ENCODE measurements at places on chromosomes 16 and 17.

GRCh38 chr16:58047557-58048348 is 22.2 kb downstream of the MMP15 start:
- DNase-seq = no peak

- DNase-seq = no peak
Observed at GRCh38 chr16:3759736-3760135, 42.4 kb upstream of the TRAP1 start.

GRCh38 chr16:70737377-70738082 is 51.7 kb upstream of the MTSS2 start:
- DNase-seq = peak; percentile 78

DNA sequence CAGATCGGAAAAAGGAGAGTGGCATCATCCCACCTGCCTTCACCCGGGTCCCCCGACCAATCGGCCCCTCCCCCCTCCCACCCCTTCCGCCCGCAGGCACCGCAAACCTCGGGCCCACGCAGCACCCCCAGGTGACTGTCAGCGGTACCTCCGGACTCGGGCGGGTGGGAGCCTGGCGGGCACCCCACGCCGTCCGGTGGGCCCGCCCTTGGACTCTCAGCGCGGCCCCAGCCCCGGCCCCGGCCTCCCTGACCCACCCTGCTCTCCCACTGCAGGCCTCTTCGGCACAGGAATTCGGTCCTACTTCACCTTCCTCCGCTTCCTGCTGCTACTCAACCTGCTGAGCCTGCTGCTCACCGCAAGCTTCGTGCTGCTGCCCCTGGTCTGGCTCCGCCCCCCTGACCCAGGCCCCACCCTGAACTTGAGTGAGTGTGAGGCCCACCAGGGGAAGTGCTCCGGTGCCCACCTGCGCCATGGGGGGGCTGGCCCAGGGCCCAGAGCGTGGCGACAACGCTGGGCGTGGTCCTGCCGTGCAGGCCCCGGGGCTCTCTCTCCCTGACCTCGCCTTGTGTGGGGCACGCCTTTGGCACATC is 1.6 kb downstream of the TMC8 start:
- DNase-seq = peak; percentile 67

DNA sequence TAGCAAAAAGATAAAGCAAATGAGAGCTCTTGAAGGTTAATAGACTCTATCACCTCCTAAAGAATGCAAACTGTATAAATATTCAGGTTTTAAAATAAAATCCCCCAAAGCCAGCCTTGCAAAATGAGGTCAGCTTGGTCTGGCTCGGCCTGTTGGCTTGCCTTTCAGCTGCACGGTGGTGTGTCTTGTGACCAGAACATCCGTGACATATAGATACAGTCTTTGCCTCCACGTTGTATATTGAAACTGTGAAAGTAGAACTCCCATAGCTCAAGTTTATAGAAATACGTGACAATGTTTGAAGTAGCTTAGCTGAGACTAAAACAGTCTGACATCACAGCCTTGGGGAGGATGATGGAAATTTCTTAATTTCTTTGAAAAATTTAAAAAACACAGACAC is 236.6 kb upstream of the MYOCD start:
- DNase-seq = no peak

DNA sequence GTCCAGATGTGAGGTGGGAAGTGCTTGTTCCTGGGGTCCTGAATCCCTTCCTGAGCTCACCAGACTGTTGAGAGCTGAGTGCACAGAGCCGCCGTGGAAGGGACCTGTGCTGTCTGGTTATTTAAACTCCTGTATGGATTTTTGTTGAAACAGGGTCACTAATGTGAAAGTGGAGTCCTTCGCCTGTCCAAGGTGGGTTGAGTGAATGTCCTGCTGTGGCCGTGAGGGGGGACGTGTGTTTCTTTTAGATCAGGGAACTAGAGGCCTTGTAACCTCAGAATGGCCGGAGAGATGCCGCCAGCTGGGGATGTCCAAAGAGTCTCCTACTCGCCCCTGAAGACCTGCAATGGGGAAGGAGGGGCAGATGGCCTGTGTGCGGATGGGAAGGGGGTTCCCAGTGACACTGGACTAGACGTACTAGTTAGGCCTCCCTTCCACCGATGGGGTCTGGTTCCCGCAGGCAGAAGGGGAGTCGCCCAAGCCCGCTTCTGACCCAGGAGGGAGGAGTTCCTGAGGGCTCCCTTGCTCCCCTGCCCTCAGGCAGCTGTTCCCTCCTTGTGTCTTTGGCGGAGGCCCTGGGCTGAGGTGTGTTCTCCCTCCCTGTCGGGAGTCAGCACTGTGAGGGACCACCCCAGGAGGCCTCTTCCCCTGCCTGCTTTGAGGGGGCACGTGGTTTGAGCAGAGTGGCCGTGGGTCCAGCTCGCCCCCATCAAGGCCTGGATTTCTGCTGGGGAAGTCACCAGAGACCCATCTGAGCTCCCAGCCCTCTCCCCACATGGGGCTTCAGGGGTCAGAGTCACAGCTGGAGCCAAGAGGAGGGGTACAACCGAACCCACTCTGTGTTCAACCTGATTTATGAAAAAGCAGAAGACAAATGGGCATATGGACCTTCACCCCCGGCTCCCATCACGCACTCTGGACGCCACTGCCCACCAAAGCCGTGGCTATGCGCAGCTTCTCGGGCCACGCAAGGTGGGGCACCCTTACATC is 30.9 kb downstream of the OR1D5 start:
- DNase-seq = no peak

- no peak for DNase-seq
Observed at GRCh38 chr17:1270210-1271029, at the start of gene BHLHA9. Gene BHLHA9 (plus strand): TSS chr17:1270444. CDS start chr17:1270564, 120 bp downstream.

GRCh38 chr17:63070031-63070430 is 104.0 kb downstream of the TANC2 start:
- no peak for DNase-seq

- no peak for DNase-seq
Observed at GRCh38 chr16:58500430-58501241, 693 bp downstream of the NDRG4 start.

- DNase-seq = no peak
Observed at GRCh38 chr17:33113276-33113990, 121.8 kb downstream of the SPACA3 start.

GRCh38 chr16:79348521-79349306 is 251.8 kb downstream of the MAF start:
- DNase-seq = no peak

DNA sequence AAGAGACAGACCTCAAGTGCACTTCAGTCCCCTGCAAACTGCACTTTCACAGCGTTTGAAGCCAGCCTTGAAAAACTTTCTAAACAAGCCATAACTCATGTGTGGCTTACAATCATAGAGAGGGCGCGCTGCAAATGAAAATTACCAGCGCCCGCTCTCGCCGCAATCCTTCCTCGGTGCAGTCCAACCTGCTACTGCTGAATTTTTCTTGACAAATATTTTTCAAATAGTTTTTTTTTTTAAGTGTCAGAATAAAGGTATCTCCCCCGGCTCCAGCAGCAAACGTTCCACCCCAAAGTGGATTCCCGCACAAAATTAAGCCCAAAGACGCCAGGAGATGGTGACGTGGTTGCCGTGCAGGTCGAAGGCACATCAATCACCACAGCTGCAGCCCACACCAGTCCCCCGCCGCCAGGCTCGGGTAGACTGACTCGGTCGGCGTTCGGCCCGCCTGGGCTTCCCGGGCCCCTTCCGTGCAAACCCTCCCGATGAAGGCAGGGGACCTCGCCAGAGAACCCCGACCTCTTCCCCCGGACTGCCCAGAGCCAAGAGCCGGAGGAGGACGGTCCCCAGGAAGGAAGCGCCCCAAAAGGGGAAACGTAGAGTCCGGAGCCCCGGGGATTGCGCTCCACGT is 630 bp downstream of the GRB2 start:
- peak; percentile 44 for DNase-seq

DNA sequence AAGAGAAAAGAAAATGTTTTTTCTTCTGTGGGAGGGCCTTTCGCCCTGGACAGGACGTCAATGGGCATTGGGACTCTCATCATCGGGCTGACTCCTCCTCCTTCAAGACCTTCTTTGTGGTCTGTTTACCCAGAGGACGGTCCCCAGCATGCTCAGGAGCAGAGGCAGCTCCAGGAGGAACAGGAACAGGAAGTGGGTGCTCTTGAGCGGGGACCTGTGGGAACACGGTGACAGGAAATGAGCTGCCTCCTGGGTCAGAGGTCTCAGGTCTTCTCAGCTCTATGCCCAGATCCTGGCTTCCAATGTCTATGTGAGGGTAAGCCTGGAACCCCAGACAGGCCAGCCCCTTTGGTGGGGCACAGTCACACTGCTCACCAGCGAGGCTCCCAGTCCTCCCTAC is 12.2 kb downstream of the CD300LD start:
- no peak for DNase-seq

DNA sequence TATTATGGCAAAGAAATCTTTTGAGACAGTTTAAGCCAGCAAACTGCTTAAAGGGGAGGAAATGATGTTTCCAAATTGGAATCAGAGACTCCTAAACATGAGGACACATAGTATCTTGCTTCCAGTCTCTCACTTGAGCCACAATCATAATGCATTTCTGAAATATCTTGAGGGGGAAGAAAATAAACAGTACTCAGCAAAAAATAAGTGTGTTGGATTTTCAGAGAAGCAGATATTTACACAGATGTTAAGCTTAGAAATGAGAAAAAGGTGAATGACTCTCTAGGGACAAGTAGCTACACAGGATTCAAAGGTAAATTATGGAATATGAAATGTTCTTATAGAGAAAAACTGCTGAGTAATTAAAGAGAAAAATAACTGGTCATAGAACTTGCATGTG is 1583.6 kb downstream of the CDH8 start:
- DNase-seq = no peak

DNA sequence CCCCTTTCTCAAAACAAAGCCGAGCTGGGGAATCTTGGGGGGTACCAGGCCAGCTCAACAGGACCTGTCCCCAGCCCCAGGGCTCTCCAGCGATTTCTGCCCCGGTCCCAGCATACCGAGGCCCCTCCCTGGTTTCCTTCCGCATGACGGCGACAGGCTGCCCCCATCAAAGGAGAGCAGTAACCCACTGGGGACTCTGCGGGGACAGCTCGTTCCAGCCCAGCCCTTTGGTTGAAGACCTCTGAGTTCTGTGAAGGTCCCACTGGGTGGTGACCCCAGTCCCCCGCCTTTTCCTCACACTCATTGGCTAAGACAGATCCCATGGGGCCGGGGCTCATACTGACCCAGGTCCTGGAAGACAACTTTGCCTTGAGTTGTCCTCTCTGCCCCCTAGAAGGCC is 4.1 kb downstream of the SMTNL2 start:
- no peak for DNase-seq

GRCh38 chr16:23509782-23510163 is 521 bp downstream of the GGA2 start:
- no peak for DNase-seq

DNA sequence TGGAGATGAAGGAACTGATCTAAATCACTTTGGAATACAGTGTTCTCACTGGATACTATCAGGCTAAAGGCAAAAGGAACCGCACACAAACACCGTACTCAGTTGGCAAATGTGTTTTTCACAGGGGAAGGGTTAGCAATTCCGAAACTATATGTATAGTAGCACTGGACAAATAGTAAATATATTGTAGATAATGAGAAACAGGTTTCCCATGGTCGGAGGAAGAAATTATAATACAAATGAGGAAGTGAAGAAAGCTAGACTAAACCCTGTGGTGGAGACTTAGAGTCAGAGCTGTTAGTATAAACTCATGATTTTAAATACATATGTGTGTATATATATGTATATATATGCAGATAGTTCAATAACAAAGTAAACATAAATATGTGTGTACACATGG is 414.1 kb upstream of the SALL1 start:
- no peak for DNase-seq

DNA sequence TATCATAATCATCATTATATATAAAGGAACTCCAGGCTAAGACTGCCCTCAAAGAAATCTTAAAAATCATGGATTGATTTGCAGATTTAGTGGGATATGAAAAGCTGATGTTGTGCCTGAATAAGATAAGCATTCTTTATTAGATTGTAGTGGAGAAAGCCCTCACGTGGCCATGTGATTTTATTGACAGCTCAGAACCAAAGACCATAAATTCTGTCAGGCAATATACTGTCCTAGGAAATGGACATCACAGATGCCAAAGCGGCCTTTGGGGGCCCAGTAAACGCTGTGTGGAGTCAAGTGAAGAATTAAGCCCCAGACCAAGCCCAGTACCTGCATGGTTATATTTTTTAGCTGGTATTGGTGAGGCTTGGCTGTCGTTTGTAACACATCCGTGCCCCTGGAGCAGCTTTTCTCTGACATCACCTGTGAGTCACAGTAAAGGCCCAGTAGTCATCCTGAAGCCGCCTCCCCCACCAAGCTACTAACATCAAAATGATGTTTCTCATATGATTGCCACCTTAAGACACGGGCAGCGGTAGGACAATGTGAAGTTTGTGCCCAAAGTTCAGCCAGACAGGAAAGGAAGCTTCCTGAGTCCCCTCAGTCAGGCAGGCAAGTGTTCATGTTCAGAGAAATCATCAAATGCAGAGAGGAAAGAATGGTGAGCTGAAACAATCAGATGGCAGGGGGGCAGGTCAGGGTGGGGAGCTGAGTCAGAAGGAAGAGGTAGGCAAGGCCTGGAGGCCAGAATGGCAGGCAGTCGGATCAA is 209.4 kb downstream of the IRX3 start:
- no peak for DNase-seq

DNA sequence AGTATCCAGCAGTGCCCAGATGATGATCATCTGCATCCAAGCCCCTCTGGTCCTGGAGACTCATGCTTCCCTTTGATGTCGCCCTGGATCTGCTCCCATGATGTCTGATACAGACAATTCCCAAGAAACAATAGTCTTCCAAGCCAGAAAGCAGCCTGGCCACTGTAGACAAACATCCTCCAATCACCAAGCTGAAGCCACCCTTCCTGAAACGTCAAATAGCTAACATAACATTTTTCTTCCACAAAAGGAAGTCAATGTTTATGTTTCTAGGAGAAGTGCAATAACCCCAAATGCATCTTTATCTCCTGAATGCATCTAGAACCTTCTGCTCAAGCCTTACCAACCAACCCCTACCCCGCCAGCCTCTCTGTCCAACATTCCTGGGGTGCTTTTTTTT is 1.2 kb upstream of the DPEP2 start:
- no peak for DNase-seq

- DNase-seq = no peak
Observed at GRCh38 chr17:40399185-40399584, 18.5 kb downstream of the TOP2A start.

- peak; percentile 39 for DNase-seq
Observed at GRCh38 chr17:45172541-45173286, 11.0 kb downstream of the HEXIM2 start.

DNA sequence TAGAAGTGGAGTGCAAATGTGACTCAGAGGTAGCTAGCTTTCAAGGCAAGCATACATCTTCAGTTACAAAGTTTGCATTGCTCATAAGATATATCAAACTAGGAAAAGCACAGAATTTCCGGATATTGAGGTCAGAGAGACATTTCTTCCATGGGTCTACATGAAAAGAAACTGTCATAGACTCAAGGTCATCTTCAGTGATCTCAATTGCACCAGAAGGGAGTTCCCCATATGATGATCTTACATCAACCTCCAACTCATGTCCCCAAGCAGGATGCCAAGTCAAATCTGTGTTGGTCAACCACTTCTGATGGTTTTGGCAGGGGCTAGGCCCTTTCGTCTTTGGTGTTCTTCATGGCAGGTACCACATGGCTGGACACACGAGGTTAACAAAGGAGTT is 459.9 kb upstream of the MAF start:
- DNase-seq = no peak

- DNase-seq = no peak
Observed at GRCh38 chr16:69309316-69309715, 1.8 kb upstream of the VPS4A start.

GRCh38 chr17:11121341-11121985 is 119.5 kb upstream of the SHISA6 start:
- DNase-seq = no peak
